ENCODE measurements at places on chromosomes 12 and 14. TPM values are rescaled to one million over a fixed set of nuclear protein-coding genes. Genes with fewer than 3 reads are reported as not detected.

The CBLN3 gene
- 2.7 TPM for total RNA-seq

The SRRM4 gene
- not detected for total RNA-seq

The SCN8A gene
- 38.6 TPM for total RNA-seq

The RNF212B gene
- total RNA-seq = not detected

The ANG gene
- total RNA-seq = 3.9 TPM

The CPNE6 gene
- total RNA-seq = not detected

The HOXC13 gene
- total RNA-seq = not detected

The TRHDE gene
- 78.4 TPM for total RNA-seq

The RPS29 gene
- total RNA-seq = 2,106 TPM

The CNOT2 gene
- 198 TPM for total RNA-seq

The C3AR1 gene
- 0.51 TPM for total RNA-seq

The PGAM5 gene
- 41.3 TPM for total RNA-seq

The TRIM9 gene
- total RNA-seq = under 0.01 TPM

The OVCH1 gene
- total RNA-seq = not detected

The ARHGAP9 gene
- total RNA-seq = not detected

The MUCL1 gene
- total RNA-seq = not detected

The SDS gene
- total RNA-seq = not detected

The KCNMB4 gene
- 2.7 TPM for total RNA-seq

The TAS2R7 gene
- total RNA-seq = not detected

The MLXIP gene
- total RNA-seq = 55.7 TPM

The CLECL1 gene
- not detected for total RNA-seq

The RGS6 gene
- total RNA-seq = not detected

The GPR65 gene
- under 0.01 TPM for total RNA-seq

The PAPOLA gene
- 91.5 TPM for total RNA-seq

The VIPAS39 gene
- 25.3 TPM for total RNA-seq

The LRRC43 gene
- total RNA-seq = 0.89 TPM

The LALBA gene
- total RNA-seq = not detected

The ART4 gene
- 6.5 TPM for total RNA-seq

The FOXG1 gene
- under 0.01 TPM for total RNA-seq

The RNASE9 gene
- total RNA-seq = not detected

The TMEM121 gene
- 6.7 TPM for total RNA-seq

The EAPP gene
- total RNA-seq = 30.2 TPM

The RPS6KL1 gene
- 0.59 TPM for total RNA-seq

The CRY1 gene
- 11.3 TPM for total RNA-seq

The USP44 gene
- under 0.01 TPM for total RNA-seq

The CAPZA3 gene
- total RNA-seq = not detected

The CLEC1A gene
- not detected for total RNA-seq

The INSM2 gene
- total RNA-seq = not detected

The LMNTD1 gene
- total RNA-seq = 0.51 TPM

The DHRS2 gene
- total RNA-seq = 1.3 TPM

The NUAK1 gene
- 75.8 TPM for total RNA-seq

The FZD10 gene
- not detected for total RNA-seq

The OR6C68 gene
- total RNA-seq = not detected

The KRT6C gene
- not detected for total RNA-seq

The CLEC9A gene
- 0.30 TPM for total RNA-seq

The EID3 gene
- total RNA-seq = 12.1 TPM

The SUPT16H gene
- total RNA-seq = 88.9 TPM

The PLD4 gene
- not detected for total RNA-seq

The KRT78 gene
- not detected for total RNA-seq

The TAS2R19 gene
- 11.1 TPM for total RNA-seq

The NELL2 gene
- not detected for total RNA-seq

The LRCOL1 gene
- total RNA-seq = not detected
